Activated T-helper 1 cell treated with anti-CD3 and anti-CD28 coated beads, Interleukin-12 subunit alpha, Interleukin-12 subunit beta, Interleukin-2, Interleukin-4 antibody, amounts not matched to agents 30 ng/mL and 10 ng/mL and 1 ng/mL, durations not matched to agents 14 hours and 24 hours and 36 hours (primary cell): ENCODE measurements at places on chromosomes 1 and 21. TPM values are rescaled to one million over a fixed set of nuclear protein-coding genes. Genes with fewer than 3 reads are reported as not detected.

Gene OR14K1
- not detected in 2 replicates for total RNA-seq

DNA sequence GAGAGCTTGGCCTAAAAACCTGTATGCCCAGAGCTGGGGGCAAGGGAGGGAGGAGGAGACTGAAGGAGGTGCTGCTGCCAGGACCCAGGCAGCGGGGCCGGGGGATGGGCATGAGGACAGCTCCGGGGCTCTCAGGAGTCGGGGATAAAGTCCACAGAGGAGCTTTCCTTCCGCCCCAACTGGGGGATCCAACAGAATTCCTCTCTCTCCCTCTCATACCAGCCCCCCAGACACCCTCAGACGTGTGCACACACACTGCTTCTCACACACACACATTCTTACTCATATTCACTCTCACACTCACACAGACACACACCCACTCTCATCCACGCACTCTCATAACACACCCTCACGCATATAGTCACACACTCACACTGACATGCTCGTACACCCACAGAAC lies 39.1 kb downstream of the SYF2 start:
- no peak for DNase-seq
- H3K4me3 ChIP-seq: no peak overlapping the region
- H3K27me3 ChIP-seq: peaks cover 11% of the 10 kb centered on the region
- no peak overlapping the region for H3K27ac ChIP-seq
- no peaks in the 10 kb centered on the region for H3K4me1 ChIP-seq
- H3K36me3 ChIP-seq: no peaks in the 10 kb centered on the region

DNA sequence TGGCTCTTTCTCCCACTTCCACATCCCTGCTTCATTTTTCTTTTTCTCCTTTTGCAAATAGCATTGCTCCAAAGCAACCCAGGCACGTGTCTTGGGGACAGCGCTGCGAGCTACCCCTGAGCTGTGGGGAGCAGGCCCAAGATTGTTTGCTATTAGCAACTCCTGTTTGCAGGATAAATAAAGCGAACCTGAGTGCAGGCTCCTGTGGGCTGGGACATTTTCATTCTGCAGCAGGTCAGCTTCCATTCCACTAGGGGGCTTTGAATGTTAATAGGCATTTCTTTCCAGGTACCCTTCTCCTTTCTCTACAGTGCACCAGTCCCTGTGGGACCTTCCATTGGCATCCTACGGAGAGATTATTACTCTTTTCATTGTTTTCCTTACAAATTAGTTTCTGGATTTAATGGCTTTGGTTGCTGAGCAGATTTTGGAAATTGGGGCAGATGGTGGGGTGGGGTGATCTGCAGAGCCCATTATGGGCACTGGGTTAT lies 54.0 kb downstream of the OLFML3 start:
- no peak overlapping the region for H3K4me3 ChIP-seq
- H3K36me3 ChIP-seq: no peaks in the 10 kb centered on the region

DNA sequence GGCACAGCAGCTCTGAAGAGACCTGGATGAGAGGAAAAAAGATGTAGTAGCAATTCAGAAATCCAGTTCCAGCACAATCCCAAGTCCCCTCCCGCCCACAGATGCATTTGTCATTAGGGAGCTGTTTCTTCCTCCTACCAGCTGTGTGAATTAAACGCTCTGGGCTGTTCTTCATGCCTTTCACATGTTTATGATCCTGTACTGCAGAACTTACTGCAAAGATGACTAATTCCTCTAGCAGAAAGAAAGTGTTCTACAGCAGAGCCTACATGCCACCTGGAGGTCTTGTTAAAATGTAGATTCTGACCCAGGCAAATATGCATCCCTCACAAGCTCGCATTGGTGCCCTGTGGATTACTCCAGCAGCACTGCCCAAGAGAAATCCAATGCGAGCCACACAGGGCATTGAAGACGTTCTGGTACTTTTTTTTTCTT lies 6.5 kb downstream of the ENO1 start:
- H3K4me3 ChIP-seq: peak overlapping the region; percentile 99
- H3K27ac ChIP-seq: peak overlapping the region; percentile 83
- H3K27me3 ChIP-seq: no peaks in the 10 kb centered on the region
- no peak for DNase-seq
